ENCODE measurements at places on chromosomes 3 and 15.

GRCh38 chr15:74541494-74542165 lies 610 bp downstream of the ARID3B start:
- DNase-seq, result peak; percentile 69

GRCh38 chr3:127789051-127789450 lies 33.3 kb downstream of the MGLL start:
- no peak for DNase-seq

DNA sequence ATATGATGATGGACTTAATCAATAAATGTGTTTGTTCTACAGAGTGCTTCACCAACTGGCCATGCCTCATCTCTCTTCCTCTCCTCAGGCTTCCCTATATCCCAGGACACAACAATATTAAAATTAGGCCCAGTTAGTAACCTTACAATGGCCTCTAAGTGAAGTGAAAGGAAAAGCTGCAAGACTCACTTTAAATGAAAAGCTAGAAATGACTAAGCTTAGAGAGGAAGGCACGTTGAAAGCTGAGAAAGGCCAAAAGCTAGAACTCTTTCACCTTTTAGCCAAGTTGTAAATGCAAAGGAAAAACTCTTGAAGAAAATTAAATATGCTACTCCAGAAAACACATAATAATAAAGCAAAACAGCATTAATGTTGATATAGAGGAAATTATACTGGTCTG lies 1010.3 kb downstream of the NAALADL2 start:
- DNase-seq, result no peak

DNA sequence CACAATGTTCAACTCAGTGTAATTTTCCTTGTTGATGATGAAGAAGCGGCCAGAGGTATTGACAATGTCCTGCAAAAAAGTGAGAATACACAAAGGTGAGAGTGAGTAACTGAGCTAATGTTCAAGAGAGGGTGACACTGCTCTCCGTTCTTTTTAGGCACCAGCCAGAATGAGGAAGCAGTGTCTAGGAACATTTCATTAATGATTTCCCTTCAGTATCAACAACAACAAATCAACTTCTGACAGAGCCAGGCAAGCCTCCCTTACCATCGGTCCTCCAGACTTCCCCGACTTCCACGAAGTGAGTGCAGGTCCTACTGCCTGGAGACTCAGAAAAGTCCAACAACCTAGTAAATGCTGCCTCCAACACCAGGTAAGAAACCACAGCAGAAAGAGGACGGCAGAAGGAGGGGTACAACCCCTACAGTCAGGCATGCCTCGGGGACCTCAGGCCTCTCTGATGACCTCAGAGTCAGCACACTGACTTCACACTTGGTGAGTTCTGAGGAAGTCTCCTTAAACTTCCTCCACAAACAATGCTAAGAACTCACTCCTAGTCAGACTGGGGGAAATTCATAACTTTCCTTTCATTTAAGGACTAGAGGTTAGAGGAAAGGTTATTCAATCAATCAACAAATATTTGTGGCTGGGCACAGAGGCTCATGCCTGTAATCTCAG lies 62.7 kb downstream of the NPTN start:
- DNase-seq, result no peak

DNA sequence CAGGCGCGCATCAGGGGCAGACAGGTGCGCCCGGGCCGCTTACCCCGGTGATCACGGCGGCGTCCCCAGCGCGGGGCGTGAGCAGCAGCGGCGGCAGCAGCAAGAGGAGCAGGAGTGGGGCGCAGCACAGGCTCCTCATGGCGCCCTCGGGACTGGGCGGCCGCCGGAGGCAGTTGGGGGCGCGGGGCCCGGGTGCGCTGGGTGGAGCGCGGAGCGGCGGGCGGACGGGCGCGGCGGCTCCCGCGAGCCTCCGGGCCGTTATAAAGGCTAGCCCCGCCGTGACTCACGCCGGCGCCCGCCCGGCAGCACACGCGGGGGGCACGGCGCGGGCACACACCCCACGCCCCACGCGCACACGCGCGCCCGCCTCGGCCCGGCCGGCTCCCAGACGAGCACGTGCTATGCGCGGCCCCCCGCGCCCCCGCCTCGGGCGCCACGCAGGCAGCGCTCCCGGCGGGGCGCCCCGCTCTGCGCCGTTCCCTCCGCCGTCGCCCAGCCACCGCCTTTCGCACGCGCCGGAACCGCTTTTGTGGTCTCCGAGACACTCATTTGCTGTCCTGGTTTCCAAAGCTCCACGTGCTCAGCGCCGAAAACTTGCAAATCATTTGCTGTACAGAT lies at the start of gene PROK2:
Gene PROK2, minus strand, starts transcription at position 235 of the 618 bp plus-strand sequence. Its CDS starts 96 bp downstream, at position 139.
- DNase-seq, result peak; percentile 20

DNA sequence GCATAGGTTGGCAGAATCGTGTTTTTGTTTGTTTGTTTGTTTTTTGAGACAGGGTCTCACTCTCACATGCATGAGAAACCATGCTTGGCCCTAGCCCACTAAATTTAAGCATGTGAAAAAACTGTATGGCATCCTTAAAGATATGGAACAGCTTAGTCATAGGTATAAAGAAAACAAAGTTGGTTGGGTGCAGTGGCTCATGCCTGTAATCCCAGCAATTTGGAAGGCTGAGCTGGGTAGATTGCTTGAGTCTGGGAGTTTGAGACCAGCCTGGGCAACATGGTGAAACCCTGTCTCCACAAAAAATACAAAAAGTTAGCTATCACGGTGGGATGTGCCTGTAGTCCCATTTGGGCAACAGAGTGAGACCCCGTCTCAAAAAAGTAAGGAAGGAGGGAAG lies 25.2 kb downstream of the EXD1 start:
- no peak for DNase-seq

- DNase-seq, result no peak
Observed at GRCh38 chr3:49759226-49759625, 27.1 kb downstream of the IP6K1 start.

DNA sequence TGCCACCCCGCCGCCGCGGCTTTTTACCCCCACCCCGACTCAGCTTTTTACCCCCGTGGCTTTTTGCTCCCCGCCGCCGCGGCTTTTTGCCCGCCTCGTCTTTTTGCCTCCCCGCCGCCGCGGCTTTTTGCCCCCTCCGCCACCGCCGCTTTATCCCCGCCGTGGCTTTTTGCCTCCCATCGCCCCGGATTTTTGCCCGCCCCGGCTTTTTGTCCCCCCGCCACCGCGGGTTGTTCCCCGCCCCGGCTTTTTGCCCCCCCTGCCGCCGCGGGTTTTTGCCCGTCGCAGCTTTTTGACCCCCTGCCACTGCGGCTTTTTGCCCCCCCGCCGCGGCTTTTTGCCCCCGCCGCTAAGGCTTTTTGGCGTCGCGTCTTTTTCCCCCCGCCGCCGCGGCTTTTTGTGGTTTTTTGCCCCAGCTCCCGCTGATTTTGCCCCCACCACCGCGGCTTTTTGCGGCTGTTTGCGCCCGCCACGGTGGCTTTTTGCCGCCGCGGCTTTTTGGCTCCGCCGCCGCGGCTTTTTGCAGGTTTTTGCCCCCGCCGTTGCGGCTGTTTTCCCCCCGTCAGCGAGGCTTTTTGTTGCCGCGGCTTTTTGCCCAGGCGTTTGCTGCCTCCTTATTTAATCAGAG lies 597.2 kb downstream of the GOLGA6L6 start:
- no peak for DNase-seq

GRCh38 chr3:144549166-144549565 lies 577.5 kb downstream of the DIPK2A start:
- DNase-seq, result no peak

DNA sequence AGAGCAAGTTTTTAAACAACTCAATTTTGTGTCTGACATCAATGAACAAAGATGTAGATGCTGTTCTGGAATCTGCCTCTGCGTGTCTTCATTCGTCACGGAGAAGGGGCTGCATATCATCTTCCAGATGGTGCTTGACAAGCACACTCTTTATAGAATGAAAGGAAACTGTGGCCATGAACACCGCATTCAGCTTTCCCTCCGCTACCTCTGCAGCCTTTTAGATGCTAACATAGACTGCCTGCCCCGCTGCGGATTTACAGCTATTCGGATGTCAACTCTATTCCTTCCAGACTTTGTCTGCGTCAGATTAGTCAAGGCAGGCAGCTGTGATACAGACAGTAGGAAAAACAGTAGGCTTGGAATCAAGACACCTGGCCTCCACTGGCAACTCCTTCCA lies 232.9 kb downstream of the TJP1 start:
- no peak for DNase-seq

DNA sequence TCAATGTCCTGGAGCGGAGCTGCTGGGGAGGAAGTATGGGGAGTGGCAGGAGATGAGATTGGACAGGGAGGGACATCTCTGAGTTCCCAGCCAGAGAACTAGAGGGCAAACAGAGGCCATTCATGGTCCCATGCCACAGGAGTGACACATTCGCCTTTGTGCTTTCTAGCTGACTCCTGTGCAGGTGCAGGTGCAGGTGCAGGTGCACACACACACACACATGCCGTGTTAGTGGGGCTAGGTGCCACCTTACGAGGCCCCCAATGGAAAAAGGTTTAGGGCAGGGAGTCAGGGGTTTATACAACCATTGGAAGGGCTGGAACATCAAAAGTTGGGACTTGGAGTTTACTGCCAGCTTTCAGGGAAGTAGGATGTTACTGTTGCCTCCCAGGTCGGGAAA lies 52.0 kb downstream of the TPRA1 start:
- DNase-seq, result no peak

GRCh38 chr15:60655252-60655651 lies 176.3 kb upstream of the ICE2 start:
- no peak for DNase-seq

GRCh38 chr15:100986158-100986896 lies 67.2 kb downstream of the LRRK1 start:
- DNase-seq, result no peak

DNA sequence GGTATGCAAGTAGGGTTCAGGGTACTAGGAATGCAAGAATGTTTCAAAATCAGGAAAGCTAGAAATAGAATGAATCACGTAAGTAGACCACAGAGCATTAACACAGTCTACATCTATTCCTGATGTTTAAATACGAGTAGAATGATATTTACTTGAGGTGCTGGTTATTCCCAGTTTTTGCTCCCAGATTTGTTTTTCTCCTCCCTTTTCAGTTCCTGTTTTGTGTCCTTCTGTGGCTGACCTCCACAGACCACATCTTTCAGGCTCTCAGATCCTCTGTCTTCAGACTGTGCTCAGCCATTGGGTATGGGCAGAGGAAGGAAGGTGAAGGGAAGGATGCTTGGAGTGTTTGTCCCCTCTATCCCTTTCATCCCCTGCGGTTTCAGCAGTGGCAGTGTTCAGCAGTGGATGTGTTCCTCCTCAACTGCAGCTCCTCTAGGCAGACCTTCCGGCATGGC lies 276.6 kb downstream of the ZNF621 start:
- DNase-seq, result no peak

DNA sequence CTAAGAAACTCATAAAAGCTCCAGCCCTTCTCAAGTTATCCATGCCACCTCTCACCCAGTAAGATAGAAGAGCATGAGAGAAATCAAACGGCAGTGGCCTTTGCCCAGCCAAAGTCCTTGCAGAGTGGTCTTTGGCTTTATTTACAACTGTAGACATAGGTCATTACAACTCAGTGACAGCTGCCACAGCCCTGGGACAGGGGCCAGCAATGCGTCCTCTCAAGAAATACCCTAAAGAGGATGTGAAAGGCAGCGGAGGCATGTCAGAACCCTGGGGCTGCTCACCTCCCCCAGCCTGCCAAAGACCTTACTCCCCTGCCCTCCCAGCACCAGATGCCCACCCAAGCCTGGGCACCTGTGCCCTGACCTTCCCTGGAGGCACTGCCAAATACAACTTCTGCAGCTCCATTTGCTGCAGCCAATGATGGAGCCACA lies 6.3 kb downstream of the ACAA1 start:
- no peak for DNase-seq

DNA sequence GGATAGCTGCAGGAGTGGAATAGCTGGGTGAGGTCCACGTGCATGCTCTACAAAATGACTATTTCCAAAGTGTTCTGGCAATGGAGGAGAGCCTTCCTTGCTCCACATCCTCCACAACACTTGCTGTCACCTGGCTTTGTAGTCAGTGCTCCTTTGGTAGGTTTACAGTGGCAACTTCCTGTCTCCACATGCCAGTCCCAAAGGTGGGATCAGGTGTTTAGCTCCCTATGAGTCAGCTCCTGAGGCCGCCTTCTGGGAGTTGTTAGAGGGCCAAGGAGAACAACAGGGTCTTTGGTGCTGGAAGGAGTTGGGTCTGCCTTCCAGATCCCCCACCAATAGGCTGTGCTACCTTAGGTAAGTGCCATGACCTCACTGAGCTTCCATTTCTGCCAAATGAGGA lies 15.3 kb upstream of the LIMD1 start:
- DNase-seq, result no peak

DNA sequence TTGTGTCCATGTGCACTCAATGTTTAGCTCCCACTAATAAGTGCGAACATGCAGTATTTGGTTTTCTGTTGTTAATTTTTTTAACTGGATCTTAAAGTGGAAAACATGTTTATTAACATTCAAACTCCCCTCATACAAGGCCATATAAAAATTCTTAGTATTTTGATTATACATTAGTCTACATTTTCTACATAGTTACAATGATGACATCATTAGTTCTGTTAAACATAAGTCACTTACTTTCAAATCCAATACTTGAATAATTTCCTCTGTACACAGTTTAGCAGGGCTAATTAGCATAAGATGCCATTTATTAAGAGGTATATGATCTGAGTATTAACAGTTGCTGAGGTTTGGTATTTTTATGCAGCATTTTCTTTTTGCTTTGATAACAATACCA lies 91.3 kb upstream of the CCDC39 start:
- no peak for DNase-seq

DNA sequence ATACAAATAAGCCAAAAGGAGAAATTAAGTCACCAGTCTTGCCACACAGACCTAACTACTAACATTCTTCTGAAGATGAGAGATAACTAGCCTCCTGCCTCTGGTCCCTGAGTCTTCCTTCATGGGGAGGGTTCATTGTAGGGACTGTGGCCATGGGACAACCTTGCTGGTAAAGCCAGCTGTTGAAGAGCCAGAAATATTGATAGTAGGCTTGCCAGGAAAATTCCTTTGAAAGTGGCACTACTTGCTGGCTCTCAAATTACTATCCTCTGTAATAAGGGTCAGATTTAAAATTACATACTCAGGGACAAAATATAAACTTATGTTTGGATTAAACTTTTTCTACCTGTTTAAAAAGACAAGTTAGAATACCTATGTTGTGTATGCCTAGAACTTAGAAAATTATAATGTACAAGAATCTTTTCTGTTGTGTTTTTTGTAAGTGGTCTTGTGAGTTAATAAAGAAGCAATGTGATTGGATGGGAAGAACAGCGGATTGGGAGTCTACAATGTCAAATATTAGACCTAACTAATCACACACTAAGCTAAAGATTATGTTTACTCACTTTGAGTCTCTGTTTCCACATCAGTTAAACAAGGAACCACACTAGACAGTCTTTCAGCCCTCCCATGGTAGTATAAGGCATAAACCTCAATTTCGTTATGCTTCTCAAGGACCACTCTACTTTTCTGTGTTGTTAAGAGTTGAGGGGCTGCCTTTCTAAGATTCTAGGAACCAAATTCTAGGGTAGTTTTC lies 60.0 kb upstream of the TRIM71 start:
- DNase-seq, result no peak

- no peak for DNase-seq
Observed at GRCh38 chr15:77002436-77002835, 7.5 kb downstream of the PSTPIP1 start.

DNA sequence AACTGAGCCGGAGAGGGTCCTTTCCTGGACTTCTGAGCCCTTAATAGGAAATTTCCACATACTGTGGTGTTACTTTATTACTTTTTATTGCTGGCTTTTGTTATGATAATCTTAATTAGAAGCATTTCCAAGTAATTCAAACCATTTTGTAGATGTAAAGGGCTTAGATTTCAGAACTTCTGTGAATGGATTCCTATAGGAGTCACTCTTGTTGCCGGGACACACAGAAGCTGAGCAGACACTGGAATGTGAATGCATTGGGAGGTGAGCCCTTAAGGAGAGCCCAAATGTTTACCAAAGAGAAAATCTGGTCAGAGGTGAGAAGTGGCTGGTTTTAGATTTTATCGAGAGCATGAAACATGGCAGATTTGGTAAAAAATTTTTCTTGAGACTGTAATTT lies 87.4 kb downstream of the FNDC3B start:
- DNase-seq, result no peak

Measured in CD4-positive, alpha-beta T cell treated with Interleukin-17A for 1 hour (primary cell).